ENCODE measurements at places on chromosomes 4 and X.

- DNase-seq, result no peak
Observed at GRCh38 chrX:3230496-3230895, 116.0 kb downstream of the MXRA5 start.

DNA sequence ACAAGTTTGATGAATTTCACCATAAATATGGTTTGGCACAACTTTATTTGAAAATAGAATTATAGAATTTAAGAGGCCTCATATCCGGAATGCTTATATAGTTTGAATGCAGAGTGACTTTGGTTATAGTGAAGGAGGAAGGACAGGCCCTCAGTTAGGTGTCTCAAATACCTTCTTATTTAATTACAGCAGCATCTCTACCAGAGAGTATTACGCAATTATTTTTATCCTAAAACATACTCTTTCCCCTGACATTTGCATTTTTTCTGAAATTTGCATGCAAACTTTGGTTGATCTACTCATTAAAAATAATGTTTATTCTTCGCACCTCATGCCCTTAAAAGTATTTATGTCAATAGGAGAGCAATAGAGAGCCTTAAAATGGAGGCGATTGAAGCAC, 305.4 kb downstream of the PACRGL start:
- no peak for DNase-seq

DNA sequence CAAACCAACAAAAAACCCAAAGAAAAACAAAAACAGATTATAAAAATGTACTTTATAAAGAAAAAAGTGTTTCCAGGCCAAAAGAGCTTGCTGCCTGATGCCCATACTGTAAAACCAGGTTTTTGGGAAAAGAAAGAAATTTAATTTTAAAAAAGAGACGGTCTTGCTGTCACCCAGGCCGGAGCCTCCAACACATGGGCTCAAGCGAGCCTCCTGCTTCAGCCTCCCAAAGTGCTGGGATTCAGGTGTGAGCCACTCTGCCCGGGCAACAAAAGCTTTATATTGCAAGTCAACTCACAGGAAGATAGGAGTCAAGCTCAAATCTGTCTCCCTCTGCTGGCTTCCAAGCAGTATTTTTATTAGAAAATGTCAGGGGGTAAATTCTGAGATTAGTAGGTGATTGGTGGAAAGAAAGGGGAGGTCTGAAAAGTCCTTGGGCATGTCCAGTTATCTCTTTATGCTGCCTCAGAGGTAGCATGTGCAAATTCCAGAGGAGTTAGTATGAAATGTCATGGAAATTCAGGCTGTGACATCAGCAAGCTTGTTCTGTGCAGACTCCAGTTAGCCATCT, 39.4 kb downstream of the MGST2 start:
- no peak for DNase-seq

DNA sequence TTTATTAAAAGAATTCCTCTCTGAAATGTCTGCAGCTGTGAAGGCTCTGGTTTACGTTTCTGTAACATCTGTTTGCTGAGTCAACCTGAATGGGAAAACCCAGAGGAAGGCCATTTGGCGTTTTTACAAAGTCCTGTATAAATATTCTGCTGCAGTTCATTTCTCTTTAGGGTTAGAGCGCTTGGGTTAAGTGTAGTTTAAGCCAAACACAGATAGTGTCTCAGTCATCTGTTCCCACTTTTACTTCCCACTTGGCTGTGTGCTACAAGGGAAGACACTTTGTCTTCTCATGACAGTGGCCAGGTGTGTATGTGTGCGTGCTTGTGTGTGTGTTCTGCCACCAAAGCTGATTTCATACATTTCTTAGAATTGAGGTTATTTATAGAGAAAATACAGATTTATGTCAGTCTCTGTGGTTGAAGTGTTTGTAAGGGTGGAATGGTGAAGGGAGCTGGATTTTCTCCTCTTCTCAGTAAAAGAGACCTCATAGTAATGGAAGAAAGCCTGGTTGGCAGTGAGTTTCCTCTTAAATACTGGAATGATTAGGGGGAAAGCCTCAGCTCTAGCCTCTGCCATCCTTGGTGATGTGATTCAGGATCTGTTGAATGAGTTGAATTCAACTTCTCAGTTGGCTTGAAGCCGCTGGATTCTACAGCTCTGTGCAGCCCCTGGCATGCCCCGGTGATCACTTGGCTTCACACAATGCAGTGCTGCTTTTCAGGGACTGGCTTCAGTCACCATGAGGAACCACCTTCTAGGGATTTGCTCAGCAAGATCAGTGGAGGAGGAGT, 50.6 kb downstream of the JADE1 start:
- no peak for DNase-seq

DNA sequence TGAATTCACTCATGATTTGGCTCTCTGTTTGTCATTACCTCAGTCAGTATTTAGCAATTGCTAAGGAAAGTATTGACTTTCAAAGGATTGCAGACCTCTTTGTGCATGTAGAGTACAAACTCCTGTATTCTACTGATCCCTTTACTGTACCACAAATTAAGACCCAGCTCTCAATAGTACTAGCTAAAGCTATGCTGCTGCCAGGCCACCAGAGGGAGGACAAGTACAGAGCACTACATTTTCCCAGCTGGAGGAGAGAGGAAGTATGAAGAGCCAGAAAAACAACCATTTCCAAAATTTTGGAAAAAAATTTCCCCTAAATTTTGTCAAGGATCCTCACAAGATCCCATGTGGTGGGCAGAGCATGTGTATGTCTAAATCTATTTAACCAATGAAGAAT, 175.0 kb upstream of the MTMR8 start:
- no peak for DNase-seq

Data from AG04449 (cell line).